Stimulated activated CD8-positive, alpha-beta memory T cell treated with anti-CD3 and anti-CD28 coated beads, Interleukin-4, amount 100 ng/mL, for 4 hours (primary cell): ENCODE measurements at places on chromosomes 11 and 22.

DNA sequence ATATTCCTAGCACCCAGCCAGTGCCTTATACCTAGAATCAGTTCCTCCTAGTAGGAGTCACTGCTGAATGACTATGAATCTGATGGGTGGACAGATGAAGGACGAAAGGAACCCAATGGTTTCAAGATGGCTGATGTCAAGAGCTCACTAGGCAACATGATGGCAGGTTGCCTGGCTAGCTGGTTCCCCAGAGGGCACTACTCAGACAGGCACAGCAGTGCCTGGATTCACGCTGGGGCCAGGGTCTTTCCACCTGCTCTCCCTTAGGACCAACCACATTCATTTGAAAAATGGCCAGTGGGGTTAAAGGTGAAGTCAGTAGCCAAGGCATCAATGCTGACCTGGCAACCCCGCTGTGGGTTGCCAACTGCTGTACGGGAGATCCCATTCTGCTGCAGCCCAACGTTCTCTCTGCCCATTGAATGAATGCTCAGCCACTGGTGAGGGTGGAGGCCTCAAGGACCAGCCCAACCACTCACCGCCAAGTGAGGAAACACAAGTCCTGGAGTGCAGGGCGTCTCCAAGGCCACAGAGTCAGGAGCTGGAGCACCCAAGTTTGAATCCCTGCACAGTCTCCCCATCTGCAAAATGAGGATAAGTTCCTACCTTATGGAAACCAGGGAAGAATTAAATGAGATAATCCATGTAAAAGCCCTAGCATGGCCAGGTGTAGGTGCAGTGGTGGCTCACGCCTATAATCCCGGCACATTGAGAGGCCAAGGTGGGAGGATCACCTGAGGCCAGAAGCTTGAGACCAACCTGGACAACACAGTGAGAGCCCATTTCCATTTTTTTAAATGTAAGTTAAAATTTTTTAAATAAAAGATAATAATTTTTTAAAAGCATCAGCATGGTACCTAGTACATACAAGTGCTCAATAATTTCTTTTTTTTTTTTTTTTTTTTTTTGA, 12.4 kb downstream of the MYH9 start:
- DNase-seq = no peak

GRCh38 chr11:79413268-79413667, 27.6 kb downstream of the TENM4 start:
- no peak for DNase-seq

DNA sequence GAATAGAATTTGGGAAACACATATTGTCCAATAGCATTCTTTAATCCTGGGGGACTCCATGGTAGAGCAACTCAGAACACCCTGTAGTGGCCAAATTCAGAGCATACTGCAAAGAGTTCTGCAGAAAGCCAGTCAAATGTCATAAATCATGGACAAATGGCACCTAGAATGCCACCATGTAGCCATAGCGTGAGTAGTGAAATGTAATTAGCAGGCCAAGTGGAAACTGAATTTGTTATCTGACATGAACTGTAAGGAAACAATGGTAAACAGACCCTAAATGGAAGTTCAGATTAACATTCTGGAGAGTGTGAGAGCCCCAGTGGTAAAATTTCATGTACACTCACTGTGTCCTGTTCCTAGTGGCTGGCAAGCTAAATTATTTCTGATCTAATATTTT, 7.0 kb upstream of the PRSS23 start:
- no peak for DNase-seq

DNA sequence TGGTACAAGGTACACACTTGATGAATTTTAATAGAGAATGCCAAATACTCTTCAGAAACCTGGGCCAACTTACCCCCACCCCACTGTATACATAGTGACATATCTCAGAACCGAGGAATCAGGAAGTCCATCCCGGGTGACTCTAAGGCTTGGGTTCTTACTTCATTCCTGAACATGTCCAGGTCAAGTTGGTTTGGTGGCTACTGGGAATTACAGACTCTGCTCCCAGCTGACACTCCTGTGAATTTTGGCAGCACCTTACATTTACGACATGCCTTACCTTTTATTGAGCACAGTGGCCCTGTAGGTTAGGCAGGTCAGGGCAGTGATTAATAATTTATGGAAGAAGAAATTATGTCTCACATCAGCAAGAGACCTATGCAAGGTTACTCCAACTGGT, 70.1 kb upstream of the LDLRAD3 start:
- no peak for DNase-seq

- no peak for DNase-seq
Measured at GRCh38 chr11:114384487-114384886, 15.8 kb downstream of the C11orf71 start.

DNA sequence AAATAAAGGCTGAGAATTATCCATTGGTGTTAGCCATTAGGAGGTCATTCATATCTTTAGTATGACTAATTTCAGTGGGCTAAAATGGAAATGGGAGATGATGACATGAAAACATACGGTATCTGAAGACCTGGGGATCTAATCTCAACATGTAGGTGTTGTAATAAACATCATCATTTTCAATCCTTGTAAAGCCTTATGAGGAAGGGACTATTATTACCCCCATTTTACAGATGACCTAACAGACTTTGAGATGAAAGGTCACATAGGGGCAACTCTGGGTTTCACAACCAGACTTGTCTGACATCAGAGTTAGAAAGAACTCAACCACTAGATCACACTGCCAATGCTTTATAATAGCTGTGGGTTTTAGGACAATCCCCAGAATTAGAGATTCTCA, 34.8 kb upstream of the TMEM135 start:
- DNase-seq = no peak

DNA sequence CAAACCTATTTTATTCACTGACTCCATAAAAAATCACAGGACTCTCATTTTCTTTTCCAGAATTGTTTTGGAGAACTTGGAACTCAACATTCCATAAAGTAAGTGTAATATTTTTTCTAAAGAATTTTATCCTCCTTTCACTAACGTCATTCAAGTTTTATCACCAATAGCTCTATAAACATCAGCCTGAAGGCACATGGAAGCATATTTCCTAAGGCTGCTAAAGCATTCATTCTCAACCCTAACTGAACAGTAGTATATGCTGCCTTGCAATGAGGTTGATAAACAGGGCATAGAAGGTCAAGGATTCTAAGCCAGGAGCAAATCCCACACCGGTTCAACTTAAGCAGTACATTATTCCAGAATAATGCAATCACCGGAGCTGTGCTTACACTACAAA, 273.9 kb downstream of the RAB38 start:
- no peak for DNase-seq

DNA sequence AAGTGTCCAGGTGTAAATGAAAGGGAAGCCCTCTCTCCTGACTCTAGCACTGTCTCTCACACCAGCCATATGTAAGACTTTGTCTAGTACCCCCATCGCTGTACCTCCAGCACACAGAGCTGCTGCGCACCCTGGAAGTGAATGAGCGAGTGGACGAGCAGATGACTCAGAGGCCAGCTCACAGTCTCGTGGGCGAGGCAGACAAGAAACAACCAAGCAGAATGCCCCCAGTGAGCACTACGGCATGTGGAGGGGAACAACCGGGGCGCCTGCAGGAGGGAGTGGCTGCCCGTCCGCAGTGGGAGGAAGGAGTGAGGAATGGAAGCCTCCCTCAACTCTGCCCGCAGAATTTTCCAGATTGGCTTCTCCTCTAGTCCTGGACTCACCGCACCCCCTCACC, 46.4 kb downstream of the MCM5 start:
- DNase-seq = no peak

- DNase-seq = no peak
Measured at GRCh38 chr22:33188326-33188725, 130.1 kb upstream of the SYN3 start.

- no peak for DNase-seq
Measured at GRCh38 chr11:76701294-76702040, 30.9 kb upstream of the LRRC32 start.

DNA sequence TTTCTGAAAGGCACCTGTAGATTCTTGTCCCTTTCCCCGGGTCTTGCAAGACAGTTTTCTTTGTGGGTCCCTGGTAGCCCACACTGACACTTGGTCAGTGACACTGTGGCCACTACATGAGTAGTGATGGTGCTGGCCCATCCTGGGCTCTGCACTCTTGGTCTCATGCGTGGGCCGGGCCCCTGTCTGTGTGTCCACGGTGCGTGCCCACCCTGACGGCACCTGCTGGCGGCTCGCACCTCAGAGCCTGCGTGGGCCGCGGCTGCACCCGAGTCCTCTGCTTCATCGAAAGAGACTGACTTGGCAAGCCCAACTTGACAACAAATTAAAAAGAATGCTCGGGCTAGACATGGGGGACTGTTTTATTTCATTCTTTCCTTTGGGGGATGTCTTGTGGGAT, 37.5 kb downstream of the ADAMTS15 start:
- DNase-seq = no peak

DNA sequence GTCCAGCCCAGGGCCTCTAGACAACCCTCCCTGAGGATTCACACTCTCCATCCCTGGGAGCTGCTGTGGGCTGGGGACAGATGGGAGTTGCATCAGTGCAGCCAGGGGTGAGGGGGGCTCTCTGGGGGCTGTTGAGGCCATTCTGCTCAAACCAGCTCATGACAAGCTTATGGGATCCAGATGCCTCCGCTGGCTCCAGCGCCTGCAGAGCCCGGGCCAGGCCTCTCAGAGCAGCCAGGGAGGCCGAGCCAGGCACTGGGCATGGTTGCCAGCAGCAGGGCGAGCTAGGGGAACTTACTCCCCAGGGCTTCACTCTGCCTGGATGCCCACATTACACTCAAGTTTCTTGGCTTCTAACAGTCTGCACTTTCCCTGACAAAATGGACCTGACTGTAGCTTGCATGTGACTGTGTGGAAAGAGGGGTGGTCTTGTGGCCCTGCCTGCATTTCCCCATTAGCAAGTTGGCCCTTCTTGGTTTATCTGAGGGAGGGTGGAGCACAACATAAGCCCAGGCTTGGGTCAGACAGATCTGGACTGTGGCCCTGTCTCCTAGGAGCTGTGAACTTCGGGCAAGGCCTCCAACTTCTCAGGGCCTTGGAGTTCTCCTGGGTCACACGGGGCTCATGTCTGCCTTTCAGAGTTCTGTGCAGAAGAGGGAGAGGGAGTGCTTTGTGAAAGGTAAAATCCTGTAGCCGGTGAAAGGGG, 34.5 kb upstream of the CYB5R3 start:
- DNase-seq = no peak

GRCh38 chr11:10896493-10896892, 38.6 kb upstream of the ZBED5 start:
- DNase-seq = no peak

DNA sequence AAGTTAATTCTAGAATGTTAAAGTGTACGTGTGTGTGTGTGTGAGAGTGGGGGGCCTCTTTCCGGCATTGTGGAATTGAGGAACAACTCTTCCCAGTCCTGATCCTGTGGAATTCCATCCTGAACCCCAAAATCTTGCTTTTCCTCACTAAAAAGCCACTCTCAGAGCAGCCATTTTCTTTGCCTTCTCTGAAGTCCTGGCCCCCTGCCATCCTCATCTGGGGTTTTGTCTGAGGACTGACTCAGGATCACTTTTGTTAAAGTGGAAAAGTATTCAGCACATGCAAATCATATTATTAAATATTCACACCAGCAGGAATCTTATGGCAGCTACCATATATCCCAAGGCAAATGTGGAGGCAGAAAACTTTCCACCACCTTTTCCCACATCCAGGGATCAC, 3.8 kb downstream of the SCN4B start:
- DNase-seq = no peak

DNA sequence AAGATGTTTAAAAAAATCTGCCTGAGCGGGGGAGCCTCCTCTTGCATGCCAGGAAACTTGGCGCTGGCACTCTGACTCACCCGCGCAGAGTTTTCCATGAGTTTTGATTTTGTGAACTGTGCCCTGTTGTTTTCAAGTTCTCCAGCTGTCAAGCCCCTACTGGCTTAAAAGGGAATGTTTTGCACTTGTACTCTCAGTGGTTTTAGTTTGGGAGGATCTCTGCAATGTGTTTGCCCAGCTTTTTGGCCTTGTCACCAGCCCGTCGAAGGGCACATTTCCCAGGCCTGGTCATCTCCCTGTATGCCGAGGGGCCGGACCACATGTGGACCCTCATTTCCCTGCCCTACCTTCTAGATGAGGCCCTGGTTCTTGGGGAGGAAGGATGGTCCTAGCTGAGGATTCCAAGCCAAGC, 12.2 kb downstream of the MRGPRF start:
- DNase-seq = no peak

DNA sequence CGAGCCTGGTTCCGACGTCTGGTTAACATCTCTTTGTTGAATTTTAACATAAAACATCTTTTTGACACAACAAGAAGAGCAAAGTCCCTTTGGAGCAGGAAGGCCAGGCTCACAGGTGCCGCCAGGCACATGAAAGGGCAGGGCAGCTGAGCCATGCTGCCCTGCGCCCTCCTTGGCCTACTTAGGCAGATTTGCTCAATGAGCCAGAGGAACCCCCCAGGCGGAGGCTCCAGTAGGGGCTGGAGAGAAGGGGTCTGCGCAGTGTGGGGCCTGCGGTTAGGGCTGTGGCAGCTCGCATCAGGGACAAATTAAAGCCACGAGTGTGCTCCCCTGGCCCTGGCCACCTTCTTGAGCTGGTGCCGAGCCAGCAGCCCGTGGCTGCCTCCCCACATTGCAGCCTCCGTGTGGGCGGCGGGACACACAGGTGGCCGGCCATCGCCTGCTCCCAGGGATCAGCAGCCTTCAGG, 9.9 kb upstream of the SLC22A12 start:
- DNase-seq = no peak

DNA sequence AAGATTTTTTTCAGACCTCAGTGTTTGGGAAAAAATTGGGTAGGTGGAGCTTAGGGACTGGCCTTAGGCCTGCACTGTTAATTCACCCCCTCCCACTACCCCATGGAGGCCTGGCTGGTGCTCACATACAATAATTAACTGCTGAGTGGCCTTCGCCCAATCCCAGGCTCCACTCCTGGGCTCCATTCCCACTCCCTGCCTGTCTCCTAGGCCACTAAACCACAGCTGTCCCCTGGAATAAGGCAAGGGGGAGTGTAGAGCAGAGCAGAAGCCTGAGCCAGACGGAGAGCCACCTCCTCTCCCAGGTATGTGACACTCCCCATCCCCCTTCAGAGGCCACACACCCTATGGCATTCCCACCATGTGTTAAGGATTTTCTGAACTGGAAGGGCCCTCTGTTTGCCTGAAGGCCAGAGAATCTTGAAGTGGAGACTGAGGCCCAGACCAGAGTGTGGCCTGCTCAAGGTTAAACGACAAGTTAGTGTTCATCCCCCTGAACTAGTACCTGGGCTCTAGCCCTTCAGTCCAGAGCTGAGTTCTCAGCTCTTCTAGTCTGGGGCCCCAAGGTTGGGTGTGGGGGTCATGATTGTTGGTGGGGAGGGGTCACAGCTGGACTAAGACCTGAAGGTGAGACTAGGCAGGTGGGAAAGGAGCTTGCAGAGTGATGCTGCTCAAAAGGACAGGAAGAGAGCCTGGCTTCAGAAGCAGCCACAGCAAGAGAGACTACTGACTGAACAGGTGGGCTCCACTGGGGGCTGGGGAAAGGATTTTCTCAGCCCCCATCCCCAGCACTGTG, 2.3 kb upstream of the FOLR1 start:
- DNase-seq = no peak

DNA sequence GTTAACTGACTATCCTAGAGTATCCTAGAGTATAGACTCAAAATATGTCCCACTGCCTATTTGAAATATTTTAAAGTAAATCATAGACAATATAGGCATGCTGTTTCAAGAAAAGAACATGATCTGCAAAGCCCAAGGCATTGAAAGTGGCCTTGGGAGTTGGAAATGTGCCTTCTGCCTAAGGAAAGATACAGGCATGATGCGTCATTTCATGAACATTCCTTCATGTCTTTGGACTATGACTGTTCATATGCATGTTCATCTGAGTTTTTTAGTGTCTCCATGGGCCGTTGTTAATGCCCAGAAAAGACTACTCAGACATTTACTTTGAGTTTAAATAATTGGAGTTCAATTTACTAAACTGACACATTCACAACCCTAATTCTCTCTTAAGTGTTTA, 69.7 kb upstream of the PRDM11 start:
- no peak for DNase-seq
